ENCODE measurements at places on chromosomes 6 and 20. TPM values are rescaled to one million over a fixed set of nuclear protein-coding genes. Genes with fewer than 3 reads are reported as not detected.

Gene WFDC5
- total RNA-seq = not detected

GRCh38 chr6:141421378-141421777, 711.3 kb upstream of the GJE1 start:
- no peaks in the 10 kb centered on the region for H3K36me3 ChIP-seq
- no peak overlapping the region for H3K27ac ChIP-seq
- H3K4me1 ChIP-seq = no peaks in the 10 kb centered on the region
- H3K27me3 ChIP-seq = no peaks in the 10 kb centered on the region
- DNase-seq = no peak
- no peak overlapping the region for H3K4me3 ChIP-seq

DNA sequence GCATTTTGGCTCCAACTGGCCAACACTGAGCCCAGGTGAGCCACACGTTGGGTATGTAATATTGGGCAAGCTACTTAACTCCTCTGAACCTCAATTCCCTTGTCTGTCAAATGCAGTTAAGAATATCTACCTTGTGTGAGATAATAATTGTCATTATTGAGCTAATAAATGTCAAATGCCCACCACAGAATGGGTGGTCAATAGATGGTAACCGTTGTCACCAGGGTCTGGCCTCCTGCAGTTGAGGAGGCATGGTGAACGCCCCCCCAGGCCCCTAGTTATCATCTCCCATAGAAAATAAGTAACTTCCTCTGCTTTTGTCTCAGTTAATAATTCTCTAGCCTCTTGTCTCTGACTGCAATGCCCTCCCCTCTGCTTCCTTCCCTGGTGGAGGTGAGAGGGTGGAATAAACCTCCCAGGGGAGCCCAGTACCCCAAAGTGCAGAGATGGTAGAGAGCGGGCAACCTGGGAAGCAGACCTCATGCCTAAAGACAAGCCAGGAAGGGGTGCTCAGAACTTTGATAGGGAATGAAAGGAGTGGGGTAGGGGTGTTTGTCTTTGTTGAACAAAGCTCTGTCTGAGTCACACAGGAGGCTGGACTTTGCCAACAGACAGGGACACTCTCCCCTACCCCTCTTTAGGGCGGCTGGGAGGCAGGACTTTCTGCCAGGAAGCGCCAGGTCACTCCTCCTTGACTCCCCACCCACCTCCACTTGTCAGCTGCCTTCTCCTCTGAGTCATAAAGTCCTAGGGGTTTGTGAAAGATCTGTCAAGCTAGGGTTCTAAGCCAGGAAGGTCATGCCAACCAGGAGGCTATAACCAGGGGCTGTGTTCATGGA, 1.3 kb upstream of the UNC5CL start:
- H3K4me1 ChIP-seq = peaks cover 6% of the 10 kb centered on the region
- no peak overlapping the region for H3K27ac ChIP-seq
- DNase-seq = no peak
- no peaks in the 10 kb centered on the region for H3K36me3 ChIP-seq
- H3K4me3 ChIP-seq = no peak overlapping the region
- H3K27me3 ChIP-seq = no peaks in the 10 kb centered on the region

DNA sequence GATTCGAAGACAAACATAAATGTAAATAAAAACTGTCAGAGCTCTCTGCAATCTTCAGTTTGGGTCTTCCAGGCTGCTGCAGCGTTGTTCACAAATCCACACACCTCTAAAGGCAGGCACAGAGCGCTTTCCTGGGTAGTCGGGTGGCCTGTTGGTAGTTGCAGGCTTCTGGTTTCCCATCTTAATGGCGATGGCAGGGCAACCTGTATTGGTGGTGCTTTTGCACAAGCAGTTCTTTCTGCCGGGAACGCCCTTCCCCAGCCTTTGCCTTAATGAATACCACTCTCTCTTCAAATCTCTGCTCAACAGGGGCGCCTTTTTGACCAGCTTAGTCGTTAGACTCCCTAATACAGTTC, 723 bp upstream of the IFT52 start:
- H3K27ac ChIP-seq = peak overlapping the region; percentile 93
- peak; percentile 41 for DNase-seq
- H3K4me3 ChIP-seq = peak overlapping the region; percentile 89
- no peaks in the 10 kb centered on the region for H3K27me3 ChIP-seq
- peaks cover 2% of the 10 kb centered on the region for H3K36me3 ChIP-seq

DNA sequence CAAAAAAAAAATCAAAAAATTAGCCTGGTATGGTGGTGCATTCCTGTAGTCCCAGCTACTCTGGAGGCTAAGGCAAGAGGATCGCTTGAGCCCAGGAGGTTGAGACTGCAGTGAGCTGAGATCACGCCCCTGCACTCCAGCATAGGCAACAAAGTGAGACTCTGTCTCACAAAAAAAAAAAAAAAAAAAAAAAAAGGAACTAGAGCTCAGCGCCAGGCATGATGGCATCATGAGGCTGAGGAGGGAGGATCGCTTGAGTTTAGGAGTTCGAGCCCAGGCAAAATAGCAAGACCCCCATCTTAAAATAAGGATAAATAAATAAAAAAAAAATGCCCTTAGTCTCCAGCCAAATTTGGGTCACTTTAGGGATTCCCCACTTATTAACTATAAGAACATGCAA, 40.4 kb upstream of the PIM1 start:
- peaks cover 3% of the 10 kb centered on the region for H3K27me3 ChIP-seq
- H3K36me3 ChIP-seq = no peaks in the 10 kb centered on the region
- no peak overlapping the region for H3K4me3 ChIP-seq
- peaks cover 26% of the 10 kb centered on the region for H3K4me1 ChIP-seq
- no peak overlapping the region for H3K27ac ChIP-seq

Gene NRM
- total RNA-seq = 30.2 TPM

Gene GOPC
- total RNA-seq = 25.0 TPM

DNA sequence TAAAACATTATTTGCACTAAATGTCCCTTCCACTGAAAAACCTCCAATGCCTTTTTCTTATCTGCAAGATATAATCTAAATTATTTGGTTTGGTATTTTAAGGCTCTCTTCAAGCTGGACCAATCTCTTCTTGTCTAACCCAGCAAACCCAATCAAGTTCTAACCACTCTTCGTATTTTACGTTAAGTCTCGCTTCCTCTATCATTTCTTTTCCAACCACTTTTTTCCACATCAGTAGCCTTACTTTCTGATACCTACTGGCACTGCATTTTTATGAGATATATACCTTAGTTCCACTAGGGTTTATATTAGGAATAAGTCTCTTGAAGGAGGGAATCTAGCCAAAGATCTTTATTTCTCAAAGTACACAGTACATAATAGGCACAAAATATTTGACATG, 19.1 kb downstream of the FBXL4 start:
- H3K36me3 ChIP-seq = peaks cover 31% of the 10 kb centered on the region
- DNase-seq = no peak
- no peaks in the 10 kb centered on the region for H3K4me1 ChIP-seq
- no peaks in the 10 kb centered on the region for H3K27me3 ChIP-seq

- H3K4me3 ChIP-seq = no peak overlapping the region
- H3K4me1 ChIP-seq = no peaks in the 10 kb centered on the region
- H3K36me3 ChIP-seq = peaks cover 2% of the 10 kb centered on the region
- DNase-seq = no peak
- H3K27me3 ChIP-seq = no peaks in the 10 kb centered on the region
- no peak overlapping the region for H3K27ac ChIP-seq
Measured at GRCh38 chr20:53794529-53795115, 201.0 kb upstream of the ZNF217 start.

DNA sequence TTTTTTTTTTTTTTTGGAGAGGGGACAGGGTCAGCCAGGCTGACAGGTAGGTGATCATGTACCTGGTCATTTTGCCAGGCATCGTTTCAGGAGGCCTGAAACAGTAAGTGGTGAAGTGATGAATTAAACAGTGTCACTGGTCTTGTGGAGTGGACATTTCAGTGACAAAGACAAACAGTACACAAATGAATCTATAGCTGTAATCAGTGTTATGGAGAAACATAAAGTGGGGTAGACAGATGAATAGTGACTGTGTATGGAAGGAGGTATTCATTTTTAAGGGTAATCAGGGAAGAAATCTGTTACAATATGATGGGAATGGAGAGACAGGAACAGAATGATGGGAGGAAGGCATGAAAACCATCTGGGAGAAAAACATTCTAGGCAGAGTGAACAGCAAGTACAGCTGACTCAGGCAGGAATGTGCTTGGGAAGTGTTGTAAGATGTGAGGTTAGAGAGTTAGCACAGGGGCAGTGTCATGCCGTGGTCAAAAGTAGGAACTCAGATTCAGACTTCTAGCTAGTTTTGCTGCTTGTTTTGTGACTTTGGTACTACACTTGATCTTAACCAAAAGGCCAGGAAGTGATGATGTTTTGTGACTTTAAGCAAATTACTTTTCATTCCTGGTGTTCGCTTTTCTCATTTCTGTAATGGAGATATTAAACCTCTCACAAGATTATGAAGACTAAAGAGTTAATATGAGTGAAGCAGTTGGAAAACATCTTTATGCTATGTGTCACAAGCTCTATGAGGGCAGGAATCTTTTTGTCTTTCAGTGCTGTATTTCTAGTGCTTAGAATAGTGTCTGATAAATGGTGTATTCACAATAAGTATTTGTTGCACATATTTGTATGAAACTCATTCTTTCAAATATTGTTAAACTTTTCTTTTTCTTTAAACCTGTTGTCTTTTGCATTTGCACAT, 43.4 kb downstream of the QKI start:
- no peak overlapping the region for H3K4me3 ChIP-seq
- DNase-seq = no peak
- H3K36me3 ChIP-seq = peaks cover 26% of the 10 kb centered on the region
- peak overlapping the region; percentile 73 for H3K27ac ChIP-seq

Gene MAK
- total RNA-seq = 0.26 TPM

Gene CLVS2
- total RNA-seq = not detected

Gene LY6G6D
- total RNA-seq = not detected

DNA sequence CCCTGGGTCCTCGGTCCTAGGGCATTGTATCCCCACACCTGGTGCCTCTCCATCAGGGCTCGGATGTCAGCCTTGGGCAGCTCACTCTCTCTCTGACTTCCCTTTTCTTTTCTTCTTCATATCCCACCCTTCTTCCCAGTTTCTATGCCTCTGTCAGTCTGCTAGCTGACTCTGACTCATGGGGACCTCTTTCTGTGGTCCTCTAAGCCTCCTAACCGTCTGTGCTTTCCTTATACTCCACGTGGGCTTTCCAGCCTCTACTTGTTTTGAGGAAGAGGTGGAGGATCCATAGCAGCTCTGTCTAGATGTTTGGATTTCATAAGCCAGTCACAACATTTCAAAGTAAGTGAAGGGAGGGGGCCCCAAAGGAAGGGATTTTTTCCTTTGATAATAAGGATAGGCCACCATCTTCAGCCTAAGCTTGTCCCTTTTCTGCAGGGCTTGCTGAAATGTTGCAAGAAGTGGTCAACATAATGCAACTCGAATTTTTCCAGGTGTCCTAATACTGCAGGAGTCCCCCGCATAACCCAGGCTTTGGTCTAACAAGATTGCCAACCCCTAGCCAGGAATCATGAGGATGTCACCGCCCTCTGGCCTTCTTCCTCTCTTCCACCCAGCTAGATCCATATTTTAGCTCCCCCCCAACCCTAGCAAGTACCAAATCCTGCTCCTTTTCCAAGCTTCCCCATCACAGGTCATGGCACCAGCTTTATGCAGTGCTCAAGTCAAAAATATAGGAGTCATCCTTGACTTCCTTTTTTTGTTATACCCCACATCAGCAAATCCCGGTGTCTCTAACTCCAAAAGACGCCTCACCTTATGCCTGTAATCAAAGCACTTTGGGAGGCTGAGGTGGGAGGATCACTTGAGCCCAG, 8.7 kb upstream of the PLTP start:
- H3K27me3 ChIP-seq = peaks cover 25% of the 10 kb centered on the region
- no peak overlapping the region for H3K4me3 ChIP-seq
- H3K36me3 ChIP-seq = no peaks in the 10 kb centered on the region
- H3K27ac ChIP-seq = no peak overlapping the region

DNA sequence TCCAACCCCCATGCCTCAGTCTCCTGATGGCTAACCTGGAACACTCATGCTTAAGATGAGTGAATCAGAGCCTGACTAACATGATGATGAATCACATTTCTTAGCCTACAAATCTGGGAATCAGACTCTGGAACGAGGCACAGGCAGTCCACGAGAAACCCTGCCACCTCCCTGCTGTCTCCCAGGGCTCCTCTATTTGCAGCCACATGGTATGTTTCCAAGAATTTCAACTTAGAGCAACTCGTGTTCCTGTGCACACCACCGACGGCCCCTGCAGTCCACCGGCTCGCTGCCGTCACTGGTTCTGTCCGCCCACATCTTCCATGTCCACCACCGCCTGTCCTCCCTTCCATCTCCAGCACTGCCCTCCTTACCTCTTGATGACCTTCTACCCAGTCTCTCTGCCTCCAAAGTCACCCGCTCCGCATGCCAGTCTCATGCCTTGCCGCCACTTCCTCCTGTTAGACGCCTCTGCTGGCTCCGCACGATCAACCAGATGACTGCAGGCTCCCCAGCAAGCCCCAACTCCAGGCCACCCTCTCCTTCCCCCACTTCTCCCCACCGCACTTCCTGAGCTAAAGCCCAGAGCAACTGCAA, 87.6 kb downstream of the AGPAT4 start:
- no peak overlapping the region for H3K27ac ChIP-seq
- no peaks in the 10 kb centered on the region for H3K36me3 ChIP-seq
- no peak overlapping the region for H3K4me3 ChIP-seq
- H3K4me1 ChIP-seq = peaks cover 6% of the 10 kb centered on the region

- H3K4me3 ChIP-seq = no peak overlapping the region
- peaks cover 1% of the 10 kb centered on the region for H3K36me3 ChIP-seq
- H3K4me1 ChIP-seq = peaks cover 29% of the 10 kb centered on the region
- no peaks in the 10 kb centered on the region for H3K27me3 ChIP-seq
Measured at GRCh38 chr6:112038756-112039430, 15.0 kb upstream of the CCN6 start.

Gene RPP21
- total RNA-seq = 37.7 TPM

GRCh38 chr6:137403443-137403842, 90.8 kb downstream of the OLIG3 start:
- peaks cover 10% of the 10 kb centered on the region for H3K36me3 ChIP-seq
- no peak overlapping the region for H3K27ac ChIP-seq
- DNase-seq = no peak
- H3K27me3 ChIP-seq = peaks cover 2% of the 10 kb centered on the region
- no peak overlapping the region for H3K4me3 ChIP-seq
- peaks cover 20% of the 10 kb centered on the region for H3K4me1 ChIP-seq

GRCh38 chr20:63492518-63492917, 6.4 kb downstream of the EEF1A2 start:
- DNase-seq = no peak
- no peak overlapping the region for H3K4me3 ChIP-seq
- H3K27ac ChIP-seq = no peak overlapping the region
- no peaks in the 10 kb centered on the region for H3K4me1 ChIP-seq
- no peaks in the 10 kb centered on the region for H3K36me3 ChIP-seq

DNA sequence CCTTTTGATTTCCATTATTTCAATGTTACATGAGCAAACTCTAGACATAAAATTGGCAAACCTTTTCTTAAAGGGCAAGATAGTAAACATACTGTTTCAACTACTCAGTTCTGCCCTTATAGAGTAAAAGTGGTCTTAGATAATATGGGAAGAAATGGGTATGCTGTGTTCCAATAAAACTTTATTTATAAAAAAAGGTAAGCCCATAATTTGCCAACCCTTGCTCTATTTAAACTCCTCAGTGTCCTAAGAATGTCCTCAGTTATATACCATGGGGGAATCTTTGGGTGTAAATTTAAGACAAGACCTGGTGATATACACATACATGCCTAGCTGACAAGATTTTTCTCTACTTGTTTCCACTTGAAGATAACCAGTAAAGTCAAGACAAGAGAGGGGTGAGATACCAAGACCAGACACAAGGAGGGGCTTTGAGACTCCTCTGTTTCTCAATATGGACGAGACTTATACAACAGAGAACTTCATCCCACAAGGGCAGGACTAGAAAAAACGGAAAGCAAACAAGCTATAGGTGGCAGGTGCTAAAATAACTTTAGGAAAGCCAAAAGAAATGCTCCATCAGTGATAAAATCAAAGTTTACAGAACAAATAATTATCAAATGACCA, 10.5 kb downstream of the SNX3 start:
- no peak for DNase-seq
- H3K4me3 ChIP-seq = no peak overlapping the region
- H3K36me3 ChIP-seq = peaks cover 33% of the 10 kb centered on the region
- H3K27ac ChIP-seq = no peak overlapping the region
- peaks cover 12% of the 10 kb centered on the region for H3K4me1 ChIP-seq
